ENCODE measurements at places on chromosomes 4 and X.
A peak's percentile ranks its signal among the peaks of the same experiment; 100 is the strongest.

DNA sequence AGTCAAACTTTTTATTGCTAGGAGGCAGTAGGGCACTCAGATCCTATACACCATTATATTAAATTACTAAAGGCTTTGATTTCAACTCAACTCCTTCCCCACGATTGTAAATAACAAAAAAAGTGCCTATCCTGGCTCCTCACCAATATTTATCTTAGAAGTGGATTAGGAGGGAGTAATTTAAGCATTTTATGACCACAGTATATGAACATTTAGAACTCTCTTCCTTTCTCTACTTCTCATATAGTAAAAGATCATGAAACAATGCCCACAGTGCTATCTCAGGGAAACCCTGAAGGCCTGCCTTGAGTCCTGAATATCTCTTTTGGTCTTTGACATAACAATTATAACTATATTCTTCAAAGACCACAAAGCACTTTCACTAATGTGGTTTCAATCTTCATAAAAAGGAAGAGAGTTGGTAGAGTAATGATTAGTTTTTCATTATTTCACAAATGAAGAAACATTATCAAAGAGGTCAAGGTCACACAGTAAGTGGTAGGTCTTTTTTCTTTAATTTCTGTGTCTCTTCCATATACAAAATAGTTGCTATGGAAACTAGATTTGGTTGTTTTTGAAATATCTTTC, 29.1 kb upstream of the ADH1C start:
- no peak for DNase-seq

- no peak for DNase-seq
Observed at GRCh38 chr4:159150821-159151390, 48.0 kb downstream of the RAPGEF2 start.

- no peak for DNase-seq
Observed at GRCh38 chr4:70151271-70151670, 2.8 kb upstream of the PRR27 start.

DNA sequence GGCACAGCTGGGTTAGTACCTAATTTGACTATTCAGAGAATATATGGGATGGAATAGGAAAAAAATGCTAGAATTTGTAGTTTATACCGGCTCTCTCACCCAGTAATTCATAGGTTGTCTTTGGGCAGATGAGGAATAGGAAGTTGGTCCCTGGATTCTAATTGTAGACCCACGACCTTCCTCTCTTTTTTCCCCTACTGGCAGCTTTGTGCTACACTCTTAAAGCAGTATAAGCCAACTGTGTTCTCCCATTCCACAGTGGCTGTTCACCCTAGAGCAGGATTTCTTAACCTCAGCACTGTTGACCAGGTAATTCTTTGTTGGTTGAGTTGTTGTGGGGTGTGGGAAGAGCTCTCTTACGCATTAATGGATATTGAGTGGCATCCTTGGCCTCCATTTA, 92.9 kb downstream of the FNIP2 start:
- DNase-seq = no peak

DNA sequence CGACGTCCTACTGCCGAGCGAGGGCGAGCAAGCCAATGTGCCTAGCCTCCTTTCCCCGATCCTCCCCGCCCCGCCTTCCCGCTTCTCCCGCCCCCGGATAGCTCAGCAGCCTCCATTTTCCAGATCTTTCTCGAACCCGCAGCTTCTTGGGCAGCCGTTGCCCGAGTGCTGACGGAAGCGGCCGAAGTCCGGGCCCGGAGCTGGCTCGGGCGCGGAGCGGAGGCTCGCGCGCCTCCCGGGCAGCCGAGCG, 172 bp upstream of the HSPA4L start:
- DNase-seq = peak; percentile 93

GRCh38 chrX:136779346-136779781, 1.4 kb downstream of the ARHGEF6 start:
- no peak for DNase-seq

- DNase-seq = no peak
Observed at GRCh38 chr4:63556332-63556731, 852.9 kb downstream of the TECRL start.

DNA sequence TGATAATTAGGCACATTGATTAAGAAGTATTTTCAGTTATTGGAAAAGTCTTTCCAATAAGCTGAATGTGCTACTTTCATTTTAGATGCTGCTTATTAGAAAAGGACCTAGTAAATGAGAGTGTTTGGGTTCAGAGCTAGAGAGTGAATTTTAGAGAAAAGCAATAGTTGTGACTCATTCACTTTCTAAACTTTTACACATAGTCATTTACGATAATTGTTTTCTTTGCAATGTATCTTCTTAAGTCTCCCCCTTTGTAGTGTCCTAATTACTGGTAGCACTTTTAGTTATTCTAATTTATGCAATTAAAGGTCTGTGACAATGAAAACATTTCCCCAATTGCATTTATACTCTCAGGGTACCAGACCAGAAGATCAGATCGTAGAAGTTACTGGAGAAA, 1.3 kb downstream of the IL21 start:
- no peak for DNase-seq

GRCh38 chrX:6660567-6661264, 125.8 kb upstream of the VCX3A start:
- no peak for DNase-seq

DNA sequence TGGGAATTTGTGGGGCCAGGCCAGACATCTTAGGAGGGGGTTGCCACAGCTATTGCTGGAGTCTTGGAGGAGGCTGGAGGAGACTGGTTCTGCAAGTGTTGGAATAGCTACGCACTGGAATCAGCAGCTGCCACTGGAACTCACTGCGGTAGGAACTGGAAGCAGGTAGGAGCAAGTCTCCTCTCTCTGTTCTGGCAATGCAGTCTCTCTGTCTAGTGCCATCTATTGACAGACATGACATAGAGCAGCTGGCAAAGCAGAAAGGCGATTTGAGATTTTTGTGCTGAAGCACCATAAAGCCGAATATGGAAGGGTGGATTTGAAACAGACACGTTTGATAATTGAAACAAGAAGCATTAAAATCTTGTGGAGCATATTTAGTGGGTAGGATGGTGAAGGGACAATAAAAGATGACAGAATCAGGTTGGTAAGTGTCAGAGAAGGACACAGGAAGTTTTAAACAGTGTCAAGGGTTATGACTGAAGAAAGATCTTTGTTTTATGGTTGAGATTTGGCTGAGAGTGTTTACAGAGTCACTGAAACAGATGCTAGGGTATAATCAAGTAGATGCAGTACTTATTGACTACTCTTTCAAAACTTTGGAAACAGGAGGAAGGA, 23.5 kb upstream of the SYNPO2 start:
- DNase-seq = peak; percentile 26

DNA sequence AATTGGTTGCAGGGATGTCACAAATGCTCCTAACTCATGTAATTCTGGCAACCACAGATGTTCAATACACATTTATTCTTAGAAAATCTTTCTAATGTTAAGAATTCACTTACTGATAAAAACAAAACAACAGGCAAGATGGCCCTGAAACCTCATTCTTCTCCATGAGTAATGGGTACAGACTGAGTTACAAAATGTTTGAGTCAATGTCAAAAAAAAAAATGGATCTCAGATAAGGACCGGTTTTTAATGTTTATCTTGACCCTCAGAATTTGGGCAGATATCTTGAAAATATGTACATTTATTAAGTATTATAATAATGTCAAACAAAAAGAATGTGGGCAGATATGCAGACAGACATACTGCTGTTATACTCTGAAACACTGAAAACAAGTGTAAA, 1.8 kb upstream of the SULT1E1 start:
- DNase-seq = no peak

DNA sequence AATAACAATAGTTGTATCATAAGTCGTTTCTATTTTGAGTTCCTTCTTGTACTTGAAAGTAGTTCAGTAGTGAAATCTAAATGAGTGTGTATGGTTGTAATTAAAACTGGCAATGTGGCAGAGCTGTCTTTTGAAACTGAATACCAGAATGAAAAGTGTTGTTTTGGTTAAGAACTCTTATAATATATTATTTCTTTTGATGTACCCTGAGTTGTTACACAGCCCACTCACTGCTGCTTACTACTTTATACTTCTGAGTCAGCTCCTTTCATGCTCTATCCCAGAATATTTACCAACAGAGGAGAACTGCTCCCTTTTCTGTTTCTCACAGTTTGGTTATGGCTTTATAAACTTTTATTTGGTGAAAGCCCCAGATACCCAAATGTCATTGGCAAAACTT, 28.8 kb downstream of the FAM199X start:
- no peak for DNase-seq

DNA sequence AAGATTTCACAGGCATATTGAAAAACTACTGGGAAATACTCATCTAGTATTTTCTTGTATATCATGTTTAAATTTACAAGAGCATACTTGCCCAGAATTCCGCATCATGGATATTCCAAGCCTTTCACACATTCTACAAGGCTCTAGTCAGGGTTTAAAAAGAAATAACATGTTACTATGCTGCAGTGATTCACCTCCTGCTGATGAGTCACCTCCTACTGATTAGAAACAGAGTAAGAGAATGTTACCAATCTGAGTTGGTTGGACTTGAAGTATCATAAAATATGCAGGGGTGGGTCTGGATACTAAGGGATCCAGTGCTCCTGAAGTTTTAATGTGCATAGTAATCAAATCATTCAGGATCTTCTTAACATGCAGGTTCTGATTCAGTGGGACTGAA, 192.0 kb upstream of the ANK2 start:
- no peak for DNase-seq

- no peak for DNase-seq
Observed at GRCh38 chr4:1614854-1615595, 69.1 kb downstream of the FAM53A start.

DNA sequence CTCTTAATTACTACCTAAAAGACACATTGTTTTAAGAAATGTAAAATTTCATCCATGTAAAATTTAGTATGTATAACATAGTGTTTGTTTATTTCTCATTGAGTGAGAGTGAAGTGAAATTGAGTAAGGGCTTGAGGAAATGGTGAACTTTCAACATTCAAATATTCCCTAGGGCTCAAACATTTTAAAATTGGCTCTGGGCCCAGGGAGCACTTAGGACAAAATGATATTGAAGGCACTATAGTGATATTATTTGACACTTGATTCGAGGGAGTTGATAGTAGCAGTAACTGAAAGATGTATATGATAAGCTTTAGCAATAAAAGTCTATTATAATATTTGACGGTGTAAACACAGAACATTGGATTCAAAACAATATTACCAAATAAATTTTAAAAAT, 1244.0 kb upstream of the TENM3 start:
- no peak for DNase-seq

GRCh38 chr4:128221586-128221985, 66.0 kb downstream of the PGRMC2 start:
- no peak for DNase-seq
